ENCODE measurements at places on chromosomes 7 and 10. TPM values are rescaled to one million over a fixed set of nuclear protein-coding genes. Genes with fewer than 3 reads are reported as not detected.

The ANAPC16 gene
- polyA plus RNA-seq: 329 TPM

The OR6B1 gene
- polyA plus RNA-seq: not detected

The ACTR3C gene
- polyA plus RNA-seq: 4.7 TPM

The TFPI2 gene
- polyA plus RNA-seq: not detected

The PLXNA4 gene
- polyA plus RNA-seq: 0.05 TPM

The UCN3 gene
- polyA plus RNA-seq: not detected

The PKD2L1 gene
- polyA plus RNA-seq: not detected

The PRKG1 gene
- polyA plus RNA-seq: not detected

The ZNF853 gene
- 11.2 TPM for polyA plus RNA-seq

The IL2RA gene
- polyA plus RNA-seq: 8.3 TPM

The EN2 gene
- polyA plus RNA-seq: not detected

The AKR1C1 gene
- polyA plus RNA-seq: not detected

The SAMD9 gene
- 28.4 TPM for polyA plus RNA-seq

The BICC1 gene
- polyA plus RNA-seq: not detected

The PDE6C gene
- polyA plus RNA-seq: not detected

The ABCC2 gene
- polyA plus RNA-seq: 0.14 TPM

The VSIR gene
- polyA plus RNA-seq: 349 TPM

The PAPOLB gene
- polyA plus RNA-seq: not detected

The INMT gene
- polyA plus RNA-seq: 0.08 TPM

The STEAP1B gene
- not detected for polyA plus RNA-seq

The LRIT1 gene
- polyA plus RNA-seq: not detected

The MRC1 gene
- polyA plus RNA-seq: not detected

The SLC18A3 gene
- not detected for polyA plus RNA-seq

The URGCP gene
- polyA plus RNA-seq: 33.1 TPM

The TES gene
- polyA plus RNA-seq: 193 TPM

The LRRC61 gene
- 25.8 TPM for polyA plus RNA-seq

The RADIL gene
- polyA plus RNA-seq: not detected

The AP5Z1 gene
- 38.9 TPM for polyA plus RNA-seq

The MYH16 gene
- not detected for polyA plus RNA-seq

The CCNJ gene
- 1.1 TPM for polyA plus RNA-seq

The ATG9B gene
- polyA plus RNA-seq: 15.4 TPM

Data from CD8-positive, alpha-beta memory T cell (primary cell).